Tibial nerve (tissue), 4 donors: ENCODE measurements at places on chromosomes 11 and 22. TPM values are rescaled to one million over a fixed set of nuclear protein-coding genes. Genes with fewer than 3 reads are reported as not detected.

DNA sequence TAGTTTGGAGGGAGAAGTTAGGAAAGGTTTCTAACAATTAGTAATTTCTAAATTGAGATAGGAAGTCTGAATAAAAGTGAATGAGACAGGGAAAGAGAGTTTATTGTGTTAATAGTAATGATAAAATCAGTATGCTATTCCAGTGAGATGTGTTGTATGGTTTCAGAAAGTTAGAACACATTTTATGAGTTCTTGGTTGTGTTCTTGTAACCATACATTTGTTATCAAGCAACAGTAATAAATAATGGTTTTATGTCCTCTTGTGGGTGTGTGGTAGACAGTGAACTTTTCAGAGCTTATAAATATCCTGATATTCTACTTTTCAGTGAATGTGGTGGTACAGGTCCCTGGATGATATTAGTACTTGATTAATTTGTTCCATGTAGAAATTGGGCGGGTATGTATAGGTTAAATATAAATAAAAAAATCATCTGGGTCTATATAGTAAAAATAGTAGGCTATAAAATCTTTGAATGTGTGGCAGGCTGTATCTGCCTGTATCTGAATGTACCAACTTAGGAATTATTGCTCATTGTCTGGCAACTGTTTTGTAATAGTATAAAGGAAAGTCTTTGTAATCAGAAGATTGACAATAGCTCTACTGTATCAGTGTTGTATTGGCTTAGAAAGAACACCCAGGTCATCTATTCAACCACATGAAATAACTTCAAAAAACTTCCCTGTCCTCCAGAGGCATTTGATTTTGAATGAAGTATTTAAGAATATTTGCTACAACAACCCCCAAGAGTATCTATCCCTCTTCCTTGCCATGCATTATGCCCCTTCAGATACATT lies 54.8 kb downstream of the UVRAG start:
- H3K4me1 ChIP-seq: peaks cover 60% of the 10 kb centered on the region
- DNase-seq: no peak
- H3K27me3 ChIP-seq: no peaks in the 10 kb centered on the region
- H3K4me3 ChIP-seq: no peak overlapping the region
- no peaks in the 10 kb centered on the region for H3K36me3 ChIP-seq
- H3K27ac ChIP-seq: no peak overlapping the region

DNA sequence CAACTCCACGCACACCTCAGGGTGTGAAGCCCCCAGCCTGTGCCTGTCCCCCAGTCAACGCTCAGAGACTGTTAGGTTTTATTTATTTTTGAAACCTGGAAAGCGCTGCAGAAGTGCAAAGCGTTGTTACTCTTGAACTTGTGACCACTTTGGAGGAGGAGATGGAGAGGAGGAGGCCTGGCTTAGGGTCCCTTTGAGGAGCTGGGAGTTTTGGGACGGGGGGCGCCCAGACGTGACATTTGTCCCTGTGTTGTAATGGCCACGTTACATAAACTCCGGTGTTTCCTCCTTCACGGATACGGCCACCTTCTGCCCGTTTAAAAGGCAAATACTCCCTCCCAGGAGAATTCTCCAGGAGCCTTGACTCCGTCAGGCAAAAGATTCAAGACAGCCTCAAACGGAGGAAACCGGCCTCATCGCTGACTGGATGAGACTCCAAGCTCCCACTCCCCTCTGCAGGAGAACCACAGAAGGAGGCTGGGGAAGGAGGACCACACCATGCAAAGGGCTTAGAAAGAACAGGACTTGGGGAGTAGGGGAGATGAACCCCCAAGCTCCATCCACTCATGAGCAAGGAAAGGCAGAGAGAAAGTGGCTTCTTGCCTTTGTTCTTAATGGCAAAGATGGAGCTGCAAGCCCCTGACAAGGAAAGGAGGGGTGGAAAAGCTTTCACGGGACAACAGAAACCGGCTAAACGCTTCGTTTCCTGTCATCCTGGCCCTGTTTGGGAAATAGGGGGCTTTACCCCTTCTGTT lies 630 bp downstream of the PIK3IP1 start:
- no peaks in the 10 kb centered on the region for H3K27me3 ChIP-seq
- DNase-seq: no peak
- peak overlapping the region; percentile 99 for H3K27ac ChIP-seq

GRCh38 chr11:111417766-111418435 lies 38.8 kb upstream of the POU2AF1 start:
- peak; percentile 76 for DNase-seq
- H3K36me3 ChIP-seq: no peaks in the 10 kb centered on the region
- peaks cover 5% of the 10 kb centered on the region for H3K4me1 ChIP-seq
- no peaks in the 10 kb centered on the region for H3K27me3 ChIP-seq
- H3K27ac ChIP-seq: peak overlapping the region; percentile 37

Gene SSH3
- total RNA-seq: 28.5 TPM
